ENCODE measurements at places on chromosomes 6 and 20.

- DNase-seq: no peak
Measured at GRCh38 chr20:61055180-61056010, 196.7 kb upstream of the CDH4 start.

DNA sequence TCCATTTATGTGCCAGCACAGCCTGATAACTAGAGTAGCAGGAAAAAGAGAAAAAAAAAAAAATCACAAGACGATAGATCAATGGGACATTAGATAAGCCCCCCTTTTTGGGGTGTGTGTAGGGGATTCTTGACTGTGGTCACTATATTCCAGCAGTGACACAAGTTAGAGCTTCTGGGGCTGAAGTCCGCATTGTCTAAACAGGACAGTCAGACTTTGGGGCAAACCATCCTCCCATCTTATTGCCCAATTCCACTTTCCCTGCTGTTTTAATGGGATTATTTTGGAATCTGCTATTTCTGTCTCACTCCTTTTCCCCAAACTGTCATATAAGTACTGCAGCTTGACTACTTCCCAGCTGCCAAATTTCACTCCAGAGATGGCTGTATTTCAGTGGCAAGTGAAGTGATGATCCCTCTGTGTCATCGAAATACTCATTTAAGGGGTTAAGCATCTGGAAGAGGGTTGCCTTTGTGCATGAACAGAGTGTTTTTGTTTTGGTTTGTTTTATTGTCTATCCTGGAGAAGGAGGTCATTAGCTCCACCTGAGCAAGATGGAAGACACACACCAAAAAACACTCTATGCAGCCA is 182.5 kb downstream of the ATXN1 start:
- no peak for DNase-seq

- DNase-seq: no peak
Measured at GRCh38 chr6:144928847-144929246, 643.7 kb downstream of the UTRN start.

- no peak for DNase-seq
Measured at GRCh38 chr6:87705070-87705691, 3.1 kb upstream of the AKIRIN2 start.

GRCh38 chr20:48298851-48299484 is 513.7 kb upstream of the SULF2 start:
- DNase-seq: peak; percentile 99

DNA sequence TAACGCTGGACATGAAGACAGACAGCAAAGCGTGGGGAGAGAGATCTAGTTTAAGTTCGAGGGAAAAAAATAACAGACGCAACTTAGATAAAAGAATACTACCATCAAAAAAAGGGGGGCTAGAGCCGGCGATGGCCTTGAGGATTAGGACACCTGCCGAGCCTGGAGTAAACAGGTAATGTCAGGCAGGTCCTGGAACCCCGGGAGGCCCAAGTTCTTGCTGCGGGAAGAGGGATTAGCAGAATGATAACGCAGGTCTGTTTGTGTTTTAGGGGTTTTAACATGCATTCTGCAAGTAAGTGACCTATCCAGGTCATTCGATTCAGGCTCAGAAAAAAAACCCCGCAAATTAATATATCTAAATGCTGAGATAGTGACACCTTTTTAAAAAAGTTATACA is 754 bp upstream of the TMEM170B start:
- DNase-seq: peak; percentile 0

- DNase-seq: peak; percentile 76
Measured at GRCh38 chr20:29878281-29878741, 1379.2 kb upstream of the DEFB115 start.

DNA sequence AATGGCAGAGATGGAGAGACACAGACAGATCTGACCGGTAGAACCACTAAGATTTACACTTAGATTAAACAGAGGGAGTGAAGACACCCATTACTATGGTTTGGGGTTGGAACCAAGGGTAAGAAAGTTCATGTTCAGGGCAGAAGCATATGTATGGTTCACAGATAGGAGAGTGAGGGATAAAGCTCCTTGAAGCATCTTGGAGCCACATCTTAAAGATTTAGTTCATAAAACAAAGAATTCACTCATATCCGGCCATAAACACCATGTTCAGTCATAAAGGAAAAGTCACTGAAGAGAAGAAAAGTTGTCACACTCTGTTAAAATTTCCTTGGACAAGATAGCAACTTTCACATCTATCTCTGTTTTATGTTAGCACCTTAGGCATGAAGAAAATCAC is 18.0 kb downstream of the STX7 start:
- DNase-seq: no peak

- no peak for DNase-seq
Measured at GRCh38 chr6:14665827-14666724, 548.5 kb downstream of the CD83 start.

- no peak for DNase-seq
Measured at GRCh38 chr6:119821380-119821779, 471.8 kb upstream of the MAN1A1 start.

GRCh38 chr6:117890172-117890571 is 16.9 kb upstream of the SLC35F1 start:
- DNase-seq: no peak

GRCh38 chr6:19472153-19472552 is 365.0 kb upstream of the ID4 start:
- DNase-seq: no peak

GRCh38 chr6:45326698-45327417 is 1.3 kb upstream of the RUNX2 start:
- no peak for DNase-seq

GRCh38 chr6:108277831-108278230 is 17.0 kb upstream of the SNX3 start:
- DNase-seq: no peak

DNA sequence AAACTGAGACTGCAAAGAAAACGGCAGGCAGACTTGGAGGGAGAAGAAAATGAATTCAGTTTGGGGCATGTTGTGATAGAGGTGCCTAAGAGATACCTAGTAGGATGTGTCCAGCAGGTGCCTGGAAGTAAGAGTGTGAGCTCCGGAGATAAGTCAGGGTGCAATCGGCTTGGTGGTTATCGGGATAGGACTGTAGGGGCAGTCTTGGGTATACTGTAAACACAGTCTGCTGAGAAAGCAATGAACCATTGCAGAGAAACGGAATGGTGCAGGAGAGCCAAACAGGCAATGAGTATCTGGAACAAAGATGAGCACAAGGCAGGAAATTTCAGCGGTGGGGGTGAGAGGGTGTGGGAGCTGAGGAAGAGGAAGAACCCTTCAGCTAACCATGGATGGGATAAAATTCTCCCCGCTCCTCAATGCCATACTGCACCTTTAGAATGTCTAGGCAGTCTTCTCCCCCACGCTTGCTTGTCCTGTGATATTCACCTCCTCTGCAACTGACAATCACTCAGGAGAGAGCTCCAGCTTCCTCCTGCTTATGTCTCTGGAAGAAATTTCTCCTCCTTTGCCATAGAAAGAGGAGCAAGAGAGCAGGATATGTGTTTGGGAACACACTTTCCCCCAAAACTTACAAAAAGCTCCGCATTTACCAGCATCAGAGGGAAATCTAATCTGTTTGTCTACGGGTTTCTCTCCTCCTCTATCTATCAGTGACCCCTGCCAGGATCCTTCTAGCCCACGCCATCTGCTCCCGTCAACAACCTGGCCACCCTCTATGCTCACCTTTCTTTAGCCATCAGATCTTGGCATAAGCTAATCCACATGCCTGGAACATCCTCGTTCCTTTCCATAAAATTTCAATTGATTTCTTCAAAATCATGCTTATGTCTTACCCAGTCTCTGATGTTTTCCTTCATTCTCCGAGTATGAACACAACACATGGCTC is 381.7 kb upstream of the JARID2 start:
- no peak for DNase-seq

GRCh38 chr20:58111310-58112016 is 117.0 kb downstream of the ANKRD60 start:
- DNase-seq: no peak

DNA sequence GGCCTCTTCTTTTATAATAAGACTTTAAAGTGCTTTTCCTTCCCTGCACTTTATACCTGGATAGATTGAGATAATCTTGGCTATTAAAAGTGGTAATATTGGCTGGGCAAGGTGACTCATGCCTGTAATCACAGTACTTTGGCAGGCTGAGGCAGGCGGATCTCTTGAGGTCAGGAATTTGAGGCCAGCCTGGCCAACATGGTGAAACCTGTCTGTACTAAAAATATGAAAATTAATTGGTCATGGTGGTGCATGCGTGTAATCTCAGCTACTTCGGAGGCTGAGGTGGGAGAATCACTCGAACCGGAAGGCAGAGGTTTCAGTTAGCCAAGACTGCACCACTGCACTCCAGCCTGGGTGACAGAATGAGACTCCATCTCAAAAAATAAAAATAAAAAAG is 197.1 kb upstream of the RGS17 start:
- no peak for DNase-seq

- no peak for DNase-seq
Measured at GRCh38 chr6:52392944-52393343, 27.2 kb upstream of the EFHC1 start.

DNA sequence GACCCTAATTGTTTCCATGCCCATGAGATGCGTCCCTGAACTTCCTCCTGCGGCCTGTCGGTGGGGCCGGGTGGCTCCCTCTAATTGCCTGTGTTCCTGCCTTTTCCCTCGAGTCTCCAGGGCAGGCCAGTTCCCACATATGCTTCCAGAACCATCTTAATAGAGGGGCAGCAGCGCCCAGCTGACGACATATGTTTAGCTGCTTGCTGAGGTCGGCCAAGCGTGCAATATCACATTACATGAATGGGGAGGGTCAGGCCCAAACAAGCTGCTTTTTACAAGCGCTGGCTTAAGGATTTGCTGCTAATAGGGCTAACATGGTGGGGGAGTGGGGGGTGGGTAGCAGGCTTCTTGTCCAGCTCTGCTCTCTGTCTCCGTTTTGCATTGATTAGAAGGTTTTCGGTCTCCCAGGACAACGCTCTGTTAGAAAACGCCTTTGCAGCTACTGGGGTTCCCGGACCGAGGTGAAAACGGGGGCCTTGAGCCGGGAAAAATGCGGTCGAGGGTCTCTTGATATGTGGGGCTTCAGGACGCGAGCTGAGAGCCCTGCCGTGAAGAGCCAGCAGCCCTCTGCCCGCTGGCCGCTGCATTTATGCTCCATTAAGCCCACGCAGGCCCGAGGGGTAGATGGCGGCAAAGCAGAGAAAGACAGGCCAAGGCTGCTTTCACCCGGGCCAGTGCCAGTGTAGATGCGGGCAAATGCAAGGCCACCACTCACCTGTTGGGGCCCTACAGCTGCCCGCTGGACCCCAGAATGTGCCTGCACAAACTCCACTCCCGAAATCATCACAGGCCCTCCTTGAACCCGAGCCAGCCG is 308.5 kb downstream of the BMP7 start:
- DNase-seq: peak; percentile 59

DNA sequence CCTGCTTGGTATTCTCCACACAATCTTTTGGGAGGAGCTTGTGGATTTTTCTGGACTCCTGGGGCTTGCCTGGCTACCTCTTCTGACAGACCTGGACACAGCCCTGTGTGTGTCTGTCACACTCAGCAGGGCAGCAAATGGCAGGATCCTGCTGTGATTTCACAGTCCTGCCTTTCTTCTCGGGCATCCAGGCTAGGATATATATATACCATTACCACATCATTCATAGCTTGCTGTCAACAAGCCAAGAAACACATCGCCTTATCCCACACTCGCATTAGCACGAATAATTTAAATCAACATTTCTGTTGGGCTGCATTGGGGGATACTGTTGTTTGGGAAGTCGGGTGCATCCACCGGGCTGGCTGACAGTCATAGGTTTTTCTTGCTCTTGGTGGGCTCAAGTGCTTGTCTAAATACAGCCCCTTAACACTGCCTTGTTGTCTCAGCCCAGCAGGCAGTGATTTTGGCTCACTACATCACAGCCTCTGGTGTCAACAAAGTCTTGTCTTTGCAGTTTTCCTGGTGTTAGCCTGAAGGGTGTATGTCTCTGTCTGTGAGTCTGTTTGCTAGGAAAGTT is 154.9 kb upstream of the FERMT1 start:
- DNase-seq: peak; percentile 81

- DNase-seq: no peak
Measured at GRCh38 chr6:157390273-157391060, 9.5 kb downstream of the ZDHHC14 start.

- no peak for DNase-seq
Measured at GRCh38 chr6:106397431-106397830, 36.9 kb downstream of the CRYBG1 start.

- DNase-seq: no peak
Measured at GRCh38 chr20:35831029-35831428, 59.2 kb downstream of the PHF20 start.

GRCh38 chr20:39855799-39856198 is 833.2 kb downstream of the MAFB start:
- DNase-seq: no peak

- DNase-seq: no peak
Measured at GRCh38 chr20:42901689-42902440, 287.8 kb downstream of the PTPRT start.

DNA sequence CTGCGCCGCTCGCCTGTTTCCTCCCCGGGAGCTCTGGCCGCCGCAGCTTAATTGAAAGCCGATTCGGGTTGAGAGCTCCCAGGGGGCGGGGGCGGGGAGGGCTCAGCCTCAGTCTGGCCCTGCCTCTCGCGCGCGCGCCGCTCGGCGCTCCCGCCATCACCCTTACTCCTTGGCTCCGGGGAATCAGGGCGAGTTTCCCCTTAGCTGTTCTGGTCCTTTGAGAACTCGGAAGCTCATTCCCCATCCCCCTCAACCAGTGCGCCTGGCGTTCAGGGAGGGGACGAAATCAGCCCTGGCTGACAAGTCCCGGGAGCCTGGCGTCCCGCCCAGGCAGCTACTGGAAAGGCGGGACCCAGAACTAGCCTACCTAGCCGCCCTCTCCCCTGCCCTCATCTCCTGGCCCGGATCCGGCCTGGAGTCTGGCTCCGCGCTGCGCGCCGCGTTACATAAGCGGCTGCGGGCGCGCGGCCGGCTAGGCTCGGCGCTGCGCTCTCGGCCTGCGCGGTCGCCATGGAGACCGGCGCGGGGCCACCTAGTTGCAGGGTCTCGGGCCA is 2.8 kb downstream of the SLC12A5 start:
- peak; percentile 86 for DNase-seq

DNA sequence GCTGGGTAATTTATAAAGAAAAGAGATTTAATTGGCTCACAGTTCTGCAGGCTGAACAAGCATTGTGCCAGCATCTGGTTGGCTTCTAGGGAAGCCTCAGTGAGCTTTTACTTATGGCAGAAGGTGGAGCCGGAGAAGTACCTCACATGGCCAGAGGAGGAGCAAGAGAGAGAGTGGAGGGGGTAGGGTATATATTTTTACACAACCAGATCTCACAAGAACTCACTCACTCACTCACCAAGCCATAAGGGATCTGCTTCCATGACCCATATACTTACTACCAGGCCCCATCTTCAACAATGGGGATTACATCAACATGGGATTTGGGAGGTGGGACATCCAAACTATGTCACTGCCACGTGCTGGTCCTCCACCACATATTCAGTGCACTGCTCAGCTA is 152.6 kb upstream of the PRND start:
- DNase-seq: no peak

DNA sequence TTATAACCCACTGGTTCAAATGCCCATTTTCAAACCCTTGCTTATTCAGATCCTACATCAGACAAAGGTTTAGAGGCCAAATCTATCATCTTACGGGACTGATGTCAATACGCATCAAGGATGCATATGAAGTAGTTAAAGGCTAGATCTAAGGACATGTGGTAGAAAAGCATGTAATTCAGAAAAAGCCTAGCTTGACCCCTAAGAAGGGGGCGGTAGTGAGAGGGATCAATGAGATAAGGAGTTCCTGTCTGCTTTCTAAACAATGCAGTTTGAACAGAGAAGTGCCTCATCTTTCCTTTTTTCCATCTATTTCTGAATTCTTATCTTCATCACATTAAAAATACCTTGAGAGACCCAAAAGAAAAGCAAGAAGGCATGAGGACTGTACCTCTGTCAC is 237.7 kb downstream of the ARHGAP18 start:
- DNase-seq: no peak

Data from NCI-H345 (cell line).